Activated naive CD4-positive, alpha-beta T cell treated with anti-CD3 and anti-CD28 coated beads for 36 hours (primary cell): ENCODE measurements at places on chromosomes 16 and 17. TPM values are rescaled to one million over a fixed set of nuclear protein-coding genes. Genes with fewer than 3 reads are reported as not detected.

- H3K27ac ChIP-seq = peak overlapping the region; percentile 41
- H3K36me3 ChIP-seq = peaks cover 24% of the 10 kb centered on the region
- H3K27me3 ChIP-seq = no peaks in the 10 kb centered on the region
- H3K4me1 ChIP-seq = peaks cover 36% of the 10 kb centered on the region
These were observed 188.8 kb upstream of the CHMP6 start for GRCh38 chr17:80802626-80803450.

GRCh38 chr17:81966343-81967243, 5.6 kb upstream of the NOTUM start:
- H3K27ac ChIP-seq = no peak overlapping the region
- H3K36me3 ChIP-seq = no peaks in the 10 kb centered on the region

- DNase-seq = no peak
- no peak overlapping the region for H3K4me3 ChIP-seq
- peaks cover 17% of the 10 kb centered on the region for H3K36me3 ChIP-seq
- H3K27me3 ChIP-seq = no peaks in the 10 kb centered on the region
These were observed 4.2 kb upstream of the SPAG7 start for GRCh38 chr17:4971826-4972225.

- peaks cover 5% of the 10 kb centered on the region for H3K4me1 ChIP-seq
- no peak for DNase-seq
- no peak overlapping the region for H3K4me3 ChIP-seq
These were observed 27.4 kb upstream of the KDM6B start for GRCh38 chr17:7806587-7806986.

GRCh38 chr17:49886036-49886435, 38.2 kb upstream of the TAC4 start:
- H3K27ac ChIP-seq = no peak overlapping the region
- peaks cover 24% of the 10 kb centered on the region for H3K27me3 ChIP-seq
- no peaks in the 10 kb centered on the region for H3K4me1 ChIP-seq

DNA sequence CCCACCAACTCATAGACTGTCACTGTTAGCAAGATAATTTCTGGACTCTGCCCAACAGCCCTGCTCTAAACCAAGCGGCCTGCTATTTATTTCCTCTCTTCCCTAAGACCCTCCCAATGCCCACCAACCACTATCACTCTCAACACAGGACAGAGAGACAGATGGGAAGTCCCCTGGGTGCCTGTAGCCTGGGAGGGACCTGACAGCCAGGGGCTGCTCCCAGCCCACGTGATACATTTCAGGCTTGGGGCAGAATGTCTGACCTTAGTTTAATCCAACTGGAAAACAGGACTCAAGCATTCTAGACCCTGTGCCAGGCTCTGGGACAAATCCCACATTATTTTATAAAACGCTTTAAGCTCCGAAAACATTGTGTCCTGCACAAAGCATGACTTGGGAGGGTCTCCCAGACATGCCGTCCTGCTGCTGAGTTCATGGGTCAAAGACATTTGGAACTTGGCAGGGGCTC, 23.6 kb downstream of the XYLT1 start:
- H3K4me3 ChIP-seq = no peak overlapping the region
- peaks cover 35% of the 10 kb centered on the region for H3K4me1 ChIP-seq
- H3K27me3 ChIP-seq = no peaks in the 10 kb centered on the region
- peaks cover 6% of the 10 kb centered on the region for H3K36me3 ChIP-seq

DNA sequence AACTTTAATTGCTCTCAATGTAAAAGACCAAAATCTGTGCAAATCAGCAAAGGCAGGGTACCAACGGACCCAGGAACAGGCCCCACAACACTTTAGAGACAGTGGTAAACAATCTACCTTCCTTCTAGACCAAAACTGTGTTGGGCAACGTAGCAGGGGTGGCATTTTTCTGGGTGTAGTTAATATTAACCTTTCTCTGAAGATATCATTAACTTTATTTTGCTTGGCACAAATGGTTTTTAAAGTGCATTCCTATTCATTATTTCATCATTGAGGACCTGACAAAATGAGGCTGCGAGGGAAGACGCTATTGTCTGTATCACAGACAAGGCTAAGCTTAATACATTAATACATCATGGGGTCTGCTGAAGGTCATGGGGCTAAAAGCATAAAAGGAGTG, 37.9 kb upstream of the TRAP1 start:
- no peaks in the 10 kb centered on the region for H3K27me3 ChIP-seq
- peaks cover 6% of the 10 kb centered on the region for H3K4me1 ChIP-seq
- H3K27ac ChIP-seq = no peak overlapping the region
- peaks cover 19% of the 10 kb centered on the region for H3K36me3 ChIP-seq
- DNase-seq = no peak
- no peak overlapping the region for H3K4me3 ChIP-seq

DNA sequence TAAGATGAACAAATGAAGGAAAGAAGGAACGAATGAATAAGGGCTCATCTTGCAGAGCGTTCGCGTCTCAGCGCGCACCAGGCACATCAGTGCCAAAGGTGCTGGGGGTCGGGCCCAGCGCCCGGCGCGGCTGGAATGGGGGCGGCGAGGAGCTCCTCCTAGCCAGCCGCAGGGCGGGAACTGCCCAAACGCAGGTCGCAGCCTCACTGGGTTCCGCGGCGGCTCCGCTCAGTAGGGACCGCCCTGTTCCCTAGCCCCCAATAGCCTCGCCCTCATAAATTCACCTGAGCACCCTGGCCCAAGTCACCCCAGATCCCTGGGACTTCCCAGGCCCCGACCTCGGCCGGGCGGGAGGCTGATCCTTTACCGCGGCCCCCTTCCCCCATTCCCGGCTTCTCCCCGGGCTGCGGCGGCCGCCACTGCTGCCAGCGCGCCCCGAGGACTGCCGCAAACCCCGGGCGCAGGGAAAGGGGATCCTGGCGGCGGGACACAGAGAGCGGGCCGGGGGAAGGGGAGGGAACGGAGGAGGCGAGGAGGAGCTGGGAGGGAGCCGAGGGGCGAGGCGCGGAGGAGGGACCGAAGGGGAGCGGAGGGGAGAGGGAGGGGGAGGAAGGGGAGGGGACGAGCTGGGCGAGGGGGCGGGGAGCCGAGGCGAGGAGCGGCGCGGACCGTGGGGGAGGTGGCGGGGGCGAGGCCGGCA, 377 bp upstream of the CRHR1 start:
- H3K4me1 ChIP-seq = peaks cover 4% of the 10 kb centered on the region
- peak overlapping the region; percentile 67 for H3K4me3 ChIP-seq
- no peaks in the 10 kb centered on the region for H3K36me3 ChIP-seq
- DNase-seq = peak; percentile 9

GRCh38 chr16:16861546-16861945, 482.6 kb downstream of the NPIPA7 start:
- H3K27me3 ChIP-seq = peaks cover 8% of the 10 kb centered on the region
- peak; percentile 73 for DNase-seq
- H3K4me3 ChIP-seq = no peak overlapping the region
- no peaks in the 10 kb centered on the region for H3K4me1 ChIP-seq
- H3K27ac ChIP-seq = peak overlapping the region; percentile 10

Gene GGT6
- total RNA-seq = not detected
